ENCODE measurements at places on chromosomes 12 and 14.

- DNase-seq = no peak
Observed at GRCh38 chr14:91127401-91127801, 13.5 kb downstream of the DGLUCY start.

DNA sequence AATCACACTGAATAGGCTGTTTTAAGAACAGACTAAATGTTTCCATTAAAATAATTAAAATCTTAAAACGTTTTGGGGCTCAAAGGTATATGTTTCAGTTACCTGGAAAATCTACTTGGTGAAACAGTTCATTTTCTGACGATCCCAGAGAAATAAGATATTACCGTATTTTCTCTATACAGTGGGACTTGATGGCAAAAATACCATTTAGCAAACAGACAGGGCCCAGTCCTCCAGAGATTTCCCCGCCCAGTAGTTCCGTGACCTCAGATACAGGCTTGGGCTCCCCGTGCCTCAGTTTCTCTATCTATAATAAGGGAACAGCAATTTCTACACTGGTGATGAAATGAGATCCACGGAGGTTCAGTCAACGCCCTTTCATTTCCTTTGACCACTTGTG lies 304.4 kb downstream of the VRK1 start:
- no peak for DNase-seq

DNA sequence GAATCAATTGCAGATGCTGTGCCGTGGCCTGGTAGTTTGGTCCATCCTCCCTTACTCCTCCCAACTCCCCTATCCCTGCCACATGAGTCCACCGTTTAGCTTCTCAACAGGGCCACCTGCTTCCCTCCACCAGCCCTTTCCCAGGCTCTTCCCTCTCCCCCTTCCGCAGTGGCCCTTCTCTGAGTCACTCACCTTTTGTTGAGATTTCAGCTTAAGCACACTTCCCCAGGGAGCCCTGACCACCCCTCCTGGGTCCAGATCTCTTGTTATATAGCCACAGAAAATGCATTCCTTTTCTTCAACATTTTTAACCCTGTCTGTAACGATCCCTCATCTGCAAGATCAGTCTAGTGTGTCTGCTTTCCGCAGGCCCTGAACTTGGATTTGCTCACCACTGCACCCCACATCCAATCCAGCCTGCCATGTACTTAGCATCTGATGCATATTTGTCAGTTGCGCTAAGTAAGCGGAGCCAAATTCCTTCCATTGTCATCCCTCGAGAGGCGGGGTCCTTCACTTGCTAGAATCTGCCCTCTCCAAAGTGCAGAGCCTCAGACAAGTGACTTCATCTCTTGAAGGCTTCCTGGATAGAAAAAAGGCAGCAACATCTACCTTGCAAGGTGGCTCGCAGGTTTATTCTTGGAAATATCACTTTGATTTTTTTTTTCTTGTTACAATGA lies 41.1 kb downstream of the TMEM63C start:
- no peak for DNase-seq

DNA sequence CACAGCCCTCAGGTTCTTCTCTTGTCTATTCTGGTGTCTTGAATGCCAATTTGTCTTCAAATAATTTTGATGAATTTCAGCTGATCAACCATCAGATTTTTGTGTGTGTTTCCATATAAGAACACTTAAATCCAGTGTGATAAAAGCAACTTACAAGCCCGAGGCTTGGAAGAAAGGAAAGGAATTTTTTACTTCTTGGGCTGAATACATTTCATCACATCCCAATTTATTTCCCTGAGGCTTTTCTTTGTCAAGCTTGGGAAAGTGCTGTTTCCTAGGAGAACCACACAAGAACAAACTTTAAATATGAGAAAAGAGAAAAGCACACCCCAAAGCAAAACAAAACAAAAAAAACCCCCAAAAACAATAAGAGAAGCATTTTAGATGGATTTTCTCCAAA lies 26.6 kb downstream of the GPRC5D start:
- DNase-seq = peak; percentile 76

DNA sequence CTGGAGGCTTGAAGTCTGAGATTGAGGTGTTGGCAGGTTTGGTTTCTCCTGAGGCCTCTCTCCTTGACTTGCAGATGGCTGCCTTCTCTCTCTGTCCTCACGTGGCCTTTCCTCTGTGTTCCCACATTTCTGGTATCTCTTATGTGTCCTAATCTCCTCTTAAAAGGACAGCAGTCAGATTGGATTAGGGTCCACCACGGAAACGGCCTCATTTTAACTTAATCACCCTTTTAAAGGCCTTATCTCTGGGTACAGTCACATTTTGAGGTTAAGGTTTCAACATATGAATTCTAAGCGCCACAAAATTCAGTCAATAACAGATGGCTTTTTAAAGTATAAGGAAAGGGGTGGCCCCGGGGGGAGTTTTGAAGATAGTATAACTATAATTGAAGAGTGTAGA lies 33.5 kb downstream of the UNC79 start:
- DNase-seq = no peak

DNA sequence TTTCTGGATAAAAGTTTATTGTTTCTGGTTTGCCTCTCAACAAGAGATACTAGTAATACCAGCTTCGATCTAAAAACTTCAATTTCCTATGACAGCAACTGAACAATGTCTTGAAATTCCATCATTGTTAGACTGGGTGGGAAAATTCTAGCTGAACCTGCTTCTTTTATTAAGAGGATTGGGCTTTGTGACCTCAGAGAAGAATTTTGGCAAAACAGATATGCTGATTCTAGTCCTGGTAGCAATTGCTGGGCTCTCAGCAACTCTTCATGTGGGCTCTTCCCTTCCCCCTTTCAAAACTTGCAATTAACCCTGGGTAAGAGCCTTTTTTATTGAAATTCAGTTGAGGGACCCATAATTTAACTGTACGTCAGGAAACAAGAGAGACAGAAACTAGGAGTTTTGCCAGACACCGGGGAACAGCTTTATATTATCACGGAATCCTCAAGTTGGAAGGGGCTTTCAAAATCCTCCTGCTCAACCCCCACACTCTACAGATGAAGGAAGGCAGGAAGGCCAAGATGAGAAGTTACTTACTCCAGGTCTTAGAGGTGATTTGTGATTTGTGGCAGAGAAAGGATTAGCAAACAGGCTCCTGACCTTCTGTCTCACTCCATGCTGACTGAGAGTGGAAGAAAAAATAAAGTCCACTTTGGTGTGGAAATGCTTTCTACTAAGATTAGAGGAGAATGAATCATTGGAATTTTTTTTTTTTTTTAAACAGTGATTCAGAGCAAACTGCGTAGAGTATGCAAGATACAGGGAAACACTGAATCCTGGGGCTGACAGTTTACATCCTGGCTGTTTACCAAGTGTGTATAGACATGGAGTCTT lies 239.0 kb upstream of the ATP2B1 start:
- DNase-seq = peak; percentile 83

GRCh38 chr14:104289507-104289906 lies 151.1 kb downstream of the KIF26A start:
- DNase-seq = no peak

DNA sequence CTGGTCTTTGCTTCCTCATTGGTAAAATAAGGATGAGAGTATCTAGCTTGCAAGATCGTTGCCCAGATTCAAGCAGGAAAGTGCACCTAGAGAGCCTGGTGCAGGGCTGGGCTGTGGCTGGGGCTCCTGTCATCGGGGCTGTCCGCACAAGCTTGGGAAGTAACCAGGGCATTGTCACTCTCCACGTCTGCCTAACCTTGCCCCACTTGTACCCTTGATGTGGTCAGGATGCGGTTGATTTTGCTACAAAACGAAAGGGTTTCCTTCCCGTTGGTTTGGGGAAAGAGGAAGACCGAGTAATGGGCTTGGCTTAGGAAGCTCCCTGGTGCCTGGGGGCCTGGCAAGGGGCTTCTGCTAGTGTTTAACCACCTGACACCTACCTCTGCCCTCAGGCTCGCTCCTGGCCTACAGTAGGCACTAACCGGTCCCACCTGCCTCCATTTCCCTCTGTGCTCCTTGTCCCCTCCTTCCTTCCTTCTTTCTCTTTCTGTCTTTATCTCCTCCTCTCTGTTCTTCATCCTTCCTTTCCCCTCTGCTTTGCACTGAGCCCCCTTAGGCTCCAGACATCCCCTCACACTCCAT lies 21.8 kb downstream of the MVK start:
- DNase-seq = no peak

- peak; percentile 61 for DNase-seq
Observed at GRCh38 chr12:78210894-78211302, 380.2 kb downstream of the NAV3 start.

DNA sequence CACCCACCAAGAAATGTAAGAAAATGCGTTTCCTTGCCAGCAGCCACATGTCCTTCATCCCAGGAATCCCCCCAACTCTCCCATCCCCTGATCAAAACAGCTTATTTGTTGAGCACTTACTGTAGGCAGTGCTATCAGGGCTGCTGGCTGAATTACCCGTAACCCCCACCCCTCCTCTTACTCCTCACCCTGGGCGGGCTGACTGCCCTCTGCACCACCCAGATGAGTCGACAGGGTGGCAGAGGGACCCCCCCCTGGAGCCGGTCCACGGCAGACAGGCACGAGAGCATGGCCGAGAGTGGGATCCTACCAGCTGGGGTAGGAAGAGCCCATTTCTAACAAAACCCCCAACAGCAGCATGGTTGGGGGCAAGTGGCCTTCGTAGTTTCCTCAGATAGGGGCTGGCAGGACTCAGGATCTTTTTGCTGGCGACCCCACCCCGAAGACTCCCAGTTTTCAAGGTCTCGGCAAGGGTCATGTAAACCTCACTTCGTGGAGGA lies 1.1 kb upstream of the RHOF start:
- DNase-seq = no peak

- no peak for DNase-seq
Observed at GRCh38 chr12:63423839-63424238, 244.5 kb downstream of the DPY19L2 start.

DNA sequence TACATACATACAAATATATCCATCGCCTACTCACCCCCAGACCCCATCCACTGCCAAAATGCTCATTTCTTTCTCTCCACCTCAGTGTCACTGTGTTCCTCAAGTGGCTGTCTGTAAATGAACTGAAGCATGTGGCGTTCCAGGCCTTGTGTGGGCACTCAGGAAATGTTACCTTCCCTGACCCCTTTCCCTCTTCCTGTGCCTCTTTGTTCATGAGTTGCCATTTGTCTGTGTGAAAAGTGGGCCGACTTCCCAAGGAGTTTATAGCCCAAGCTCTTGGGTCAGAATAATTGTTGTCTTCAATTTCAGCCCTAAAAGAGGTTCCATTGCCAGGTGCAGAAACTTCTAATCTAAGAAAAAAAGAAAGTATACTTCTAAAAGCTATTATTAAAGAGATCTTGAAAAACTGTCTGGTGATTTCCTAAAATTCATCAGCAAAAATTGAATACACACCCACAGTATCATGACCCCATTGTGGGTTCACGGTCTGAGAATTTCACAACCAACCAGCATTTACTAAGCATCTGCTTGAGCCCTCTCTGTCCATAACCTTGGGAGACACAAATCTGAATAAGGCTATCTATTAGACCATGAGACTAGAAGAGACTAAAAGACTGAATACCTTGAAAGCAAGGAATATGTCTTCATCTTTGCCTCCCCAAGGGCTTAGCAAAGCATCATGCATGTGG lies 201.4 kb upstream of the EEA1 start:
- no peak for DNase-seq

- no peak for DNase-seq
Observed at GRCh38 chr12:11755302-11755930, 105.9 kb downstream of the ETV6 start.

Measured in stromal cell of bone marrow (primary cell).